ENCODE measurements at places on chromosomes 6 and 20.

GRCh38 chr20:31711179-31712111 lies 11.2 kb downstream of the BCL2L1 start:
- no peak for DNase-seq

DNA sequence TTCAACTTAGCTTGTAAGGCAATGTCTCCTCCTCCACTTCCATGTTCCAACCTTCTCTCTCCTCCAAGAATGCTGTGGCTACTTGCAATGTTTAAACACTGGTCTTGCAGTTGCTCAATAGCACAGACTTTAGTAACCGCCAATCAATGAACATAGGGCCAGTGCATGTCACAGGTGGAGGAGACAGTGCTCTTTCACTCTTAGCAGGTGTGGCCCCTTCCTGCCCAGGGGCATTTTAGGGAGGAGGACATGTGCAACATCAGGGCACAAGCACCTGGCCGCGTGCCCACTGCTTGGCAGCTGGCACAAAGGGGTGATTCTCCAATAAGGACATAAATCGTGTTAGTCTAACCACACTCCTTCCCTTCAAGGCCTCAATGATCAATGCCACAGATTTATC lies 41.3 kb downstream of the ADGRF1 start:
- no peak for DNase-seq

DNA sequence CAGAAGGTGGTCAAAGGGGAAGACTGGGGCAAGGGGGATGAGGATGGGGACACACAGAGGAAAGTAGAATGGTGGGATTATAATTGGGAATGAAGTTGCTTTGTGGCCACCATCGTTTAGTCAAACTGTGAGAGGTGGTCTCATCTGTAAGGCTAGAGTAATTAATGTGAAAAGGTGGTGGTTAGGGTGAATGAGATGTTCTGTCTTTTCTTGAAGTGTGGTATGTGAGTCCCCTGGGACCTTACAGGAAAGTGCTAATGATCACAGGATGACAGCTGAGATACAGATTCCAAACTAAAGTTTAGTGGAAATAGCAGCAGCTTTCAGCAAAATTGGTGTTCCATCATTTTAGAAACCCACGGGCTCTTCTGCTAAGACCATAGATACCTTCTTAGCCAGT lies 10.7 kb downstream of the ZFAND3 start:
- DNase-seq, result peak; percentile 38

DNA sequence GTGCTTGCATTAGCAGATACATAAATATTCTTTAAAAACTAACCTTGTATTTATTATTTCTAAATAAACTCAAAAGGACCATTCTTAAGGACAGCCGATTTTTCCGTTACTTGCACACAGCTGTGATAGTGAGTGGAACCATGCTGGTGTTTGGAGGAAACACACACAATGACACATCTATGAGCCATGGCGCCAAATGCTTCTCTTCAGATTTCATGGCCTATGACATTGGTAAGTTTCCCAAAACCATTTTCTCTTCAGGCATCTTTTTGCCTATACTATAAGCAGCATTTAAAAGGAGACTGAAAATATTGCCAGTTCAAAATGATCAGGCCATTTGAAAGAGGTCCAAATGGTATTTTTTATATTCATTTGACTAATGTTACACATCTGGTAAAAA lies 92.3 kb downstream of the ATRN start:
- no peak for DNase-seq

DNA sequence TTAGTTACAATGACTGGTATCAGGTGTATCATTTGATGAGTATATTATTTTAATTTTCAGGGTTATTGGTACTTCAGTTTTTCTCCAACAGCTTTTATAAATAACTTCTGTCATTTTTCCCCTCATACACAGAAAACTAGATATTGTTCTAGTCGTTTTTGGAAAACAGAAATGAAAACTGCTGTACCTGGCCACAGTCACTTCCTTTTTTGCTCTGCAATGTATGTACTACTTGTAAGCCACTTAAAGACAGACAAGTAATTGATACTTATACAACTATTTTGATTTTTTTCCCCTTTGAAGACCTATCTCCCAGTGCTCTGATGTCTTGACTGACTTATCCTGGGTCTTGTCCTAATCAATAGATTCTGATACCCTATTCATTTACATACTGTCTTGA lies 218.6 kb upstream of the RUNX2 start:
- DNase-seq, result no peak
